Smooth muscle cell of the coronary artery (primary cell): ENCODE measurements at places on chromosomes 3 and 15. TPM values are rescaled to one million over a fixed set of nuclear protein-coding genes. Genes with fewer than 3 reads are reported as not detected.

SUCNR1 gene
- total RNA-seq, result 2.2 TPM in 1 of 2 replicates, not detected in the other

CCDC80 gene
- total RNA-seq, result 606 and 2,461 TPM in 2 replicates

AP2M1 gene
- 739 and 849 TPM in 2 replicates for total RNA-seq

STARD5 gene
- 11.9 and 24.1 TPM in 2 replicates for total RNA-seq

GOLGA6B gene
- total RNA-seq, result not detected in 2 replicates

SPTSSB gene
- 0.08 TPM in 1 of 2 replicates, not detected in the other for total RNA-seq

TTC14 gene
- total RNA-seq, result 23.9 and 30.8 TPM in 2 replicates

EXD1 gene
- not detected in 2 replicates for total RNA-seq

CSTA gene
- 0.75 and 5.1 TPM in 2 replicates for total RNA-seq

MAGI1 gene
- total RNA-seq, result 25.5 and 35.1 TPM in 2 replicates

EFL1 gene
- 17.9 and 19.6 TPM in 2 replicates for total RNA-seq

PLSCR5 gene
- total RNA-seq, result not detected in 2 replicates

TRAT1 gene
- not detected in 2 replicates for total RNA-seq

FANCD2OS gene
- not detected in 2 replicates for total RNA-seq

TRH gene
- not detected in 2 replicates for total RNA-seq

CPOX gene
- 14.7 and 18.7 TPM in 2 replicates for total RNA-seq

ALG1L2 gene
- total RNA-seq, result not detected in 2 replicates

ZCWPW2 gene
- total RNA-seq, result 0.45 and 0.82 TPM in 2 replicates

HTR3E gene
- not detected in 2 replicates for total RNA-seq

SLC26A6 gene
- total RNA-seq, result 13.0 and 19.7 TPM in 2 replicates

MUSTN1 gene
- not detected in 2 replicates for total RNA-seq

SPATA12 gene
- under 0.01 and 0.23 TPM in 2 replicates for total RNA-seq

NMNAT3 gene
- total RNA-seq, result 0.23 and 2.5 TPM in 2 replicates

IP6K2 gene
- 44.2 and 48.3 TPM in 2 replicates for total RNA-seq

CRABP1 gene
- not detected in 2 replicates for total RNA-seq

IL5RA gene
- not detected in 2 replicates for total RNA-seq

MCF2L2 gene
- under 0.01 and 0.15 TPM in 2 replicates for total RNA-seq

OR5K4 gene
- not detected in 2 replicates for total RNA-seq

TMEM87A gene
- 34.4 and 35.1 TPM in 2 replicates for total RNA-seq

STXBP5L gene
- not detected in 2 replicates for total RNA-seq

C3orf85 gene
- total RNA-seq, result not detected in 2 replicates

TMEM207 gene
- not detected in 2 replicates for total RNA-seq

PP2D1 gene
- total RNA-seq, result not detected in 2 replicates
